ENCODE measurements at places on chromosomes 3 and 15.

DNA sequence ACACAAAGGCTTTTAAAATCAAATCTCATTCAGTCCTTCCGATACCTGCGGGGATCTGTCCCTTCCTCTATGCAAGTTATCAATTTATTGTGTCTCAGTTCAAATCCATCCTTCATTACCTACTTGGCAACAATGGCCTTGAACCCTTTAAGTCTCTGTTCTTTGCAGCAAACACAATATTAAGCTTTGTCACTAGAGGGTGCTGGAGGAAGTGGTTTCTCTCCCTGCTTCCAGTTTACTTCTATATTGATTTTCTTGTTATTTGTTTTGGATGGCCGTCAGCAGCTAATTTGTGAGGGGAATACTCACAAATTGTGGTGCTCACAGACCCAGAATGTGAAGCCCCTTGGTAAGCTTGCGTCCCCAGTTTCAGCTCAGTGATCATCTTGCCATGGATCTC, 278.3 kb downstream of the FGF12 start:
- DNase-seq = peak; percentile 5

DNA sequence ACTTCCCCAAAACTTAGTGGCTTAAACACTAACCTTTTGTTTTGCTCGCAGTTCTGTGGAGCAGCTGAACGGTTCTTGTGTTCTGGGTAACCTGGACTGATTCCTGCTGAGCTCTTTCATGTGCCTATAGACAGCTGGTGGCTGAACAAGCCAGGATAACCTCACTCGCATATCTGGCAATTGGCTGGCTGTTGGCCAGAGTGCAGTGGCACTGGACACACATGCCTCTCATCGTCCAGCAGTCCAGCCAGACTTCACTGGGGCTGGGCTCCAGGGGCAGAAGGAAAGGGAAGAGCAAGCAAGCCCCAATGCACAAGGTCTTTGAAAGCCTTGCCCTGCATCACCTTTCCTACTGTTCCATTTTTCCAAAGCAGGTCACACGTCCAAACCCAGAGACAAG, 53.6 kb upstream of the GATA2 start:
- DNase-seq = no peak

DNA sequence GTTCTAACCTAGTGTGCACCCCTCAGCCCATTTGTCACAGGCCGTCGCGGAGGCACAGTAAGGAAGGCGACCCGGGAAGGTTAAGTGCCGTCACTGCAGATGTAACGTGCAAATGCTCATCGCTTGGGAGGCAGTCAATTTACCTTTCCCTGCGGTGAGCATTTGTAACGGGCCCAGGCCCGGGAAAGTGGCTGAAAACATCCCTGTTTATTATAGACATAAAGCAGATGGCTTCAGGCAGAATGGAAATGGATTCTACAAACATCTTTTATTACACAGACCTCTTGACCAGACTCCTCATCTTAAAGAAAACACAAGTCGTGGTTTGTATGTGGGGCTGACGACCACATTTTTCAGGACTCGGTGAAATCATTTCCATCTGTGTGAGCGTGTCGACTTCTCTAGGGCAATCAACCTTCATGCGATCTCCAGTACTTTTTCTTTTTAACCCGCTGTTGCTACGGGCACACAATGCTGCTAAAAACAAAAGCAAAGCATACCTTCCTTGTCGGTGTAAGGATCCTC, 43.6 kb downstream of the NMNAT3 start:
- no peak for DNase-seq

GRCh38 chr3:172836390-172836997, 86.0 kb downstream of the ECT2 start:
- peak; percentile 38 for DNase-seq

GRCh38 chr15:98397419-98397818, 250.9 kb upstream of the IGF1R start:
- no peak for DNase-seq

- DNase-seq = peak; percentile 94
Measured at GRCh38 chr3:33277193-33277882, at the start of gene FBXL2. FBXL2 (plus strand) TSS chr3:33277442; CDS start chr3:33277513, 71 bp downstream.

GRCh38 chr15:82714016-82714415, 4.3 kb upstream of the AP3B2 start:
- DNase-seq = no peak

DNA sequence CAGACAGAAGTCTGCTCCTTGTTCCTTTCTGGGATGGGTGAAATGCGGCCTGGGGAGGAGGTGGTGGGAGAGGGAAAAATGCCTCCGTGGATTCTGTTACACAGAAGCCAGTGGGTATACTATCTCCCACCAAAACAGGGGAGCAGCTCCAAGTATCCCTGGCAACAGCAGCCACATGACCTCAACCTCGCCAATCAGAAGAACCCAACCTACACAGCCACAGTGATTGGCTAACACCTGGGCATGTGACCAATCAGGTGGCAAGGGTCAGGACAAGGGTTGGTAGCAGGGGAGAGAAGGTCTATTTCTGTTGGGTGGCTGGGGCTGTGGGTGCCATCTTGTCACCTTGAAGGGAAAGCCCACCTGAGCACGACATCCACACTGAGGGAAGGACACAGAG, 9.1 kb upstream of the ACAD9 start:
- DNase-seq = no peak

DNA sequence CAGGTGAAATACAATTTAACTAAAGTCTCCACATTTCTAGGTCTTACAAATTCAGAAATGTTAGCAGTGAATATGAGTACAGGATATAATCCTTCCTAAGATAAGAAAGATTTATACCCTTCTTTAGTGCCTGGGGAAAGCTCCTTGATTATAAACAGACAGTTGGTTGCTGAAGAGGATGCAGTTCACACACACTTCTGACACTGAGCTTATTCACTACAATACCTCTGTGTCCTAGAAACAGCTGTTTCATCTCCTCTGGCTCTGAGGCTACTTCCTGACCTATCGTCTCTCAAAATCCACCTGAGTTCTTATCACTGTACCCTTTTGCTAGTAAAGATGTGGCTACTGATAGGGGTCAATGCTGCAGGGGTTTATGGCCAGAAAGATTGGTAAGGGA, 57.1 kb downstream of the TP63 start:
- no peak for DNase-seq

- no peak for DNase-seq
Measured at GRCh38 chr3:149564079-149564478, 89.6 kb downstream of the TM4SF4 start.

- no peak for DNase-seq
Measured at GRCh38 chr3:32817558-32818228, at the start of gene TRIM71. TRIM71 (plus strand) TSS chr3:32817997; CDS start chr3:32818081, 84 bp downstream.

DNA sequence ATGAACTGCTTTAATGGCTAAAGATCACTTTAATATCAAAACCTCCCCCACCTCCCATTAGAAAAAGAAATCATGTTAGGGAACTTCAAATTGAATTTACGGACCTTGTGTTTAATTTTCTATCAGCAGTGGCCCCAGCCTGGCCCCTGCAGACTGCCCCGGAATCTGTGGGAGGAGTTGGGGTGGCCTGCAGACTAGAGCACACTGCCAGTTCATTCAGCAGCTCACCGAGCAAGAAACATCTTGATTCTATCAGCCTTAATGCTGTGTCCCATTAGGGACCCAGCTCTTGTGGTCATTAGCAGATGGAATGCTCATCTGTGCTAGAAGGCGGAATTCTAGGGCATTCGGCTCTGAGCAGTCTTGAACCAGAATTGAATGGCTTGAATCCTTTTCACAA, 54.2 kb downstream of the FLNB start:
- DNase-seq = no peak

- DNase-seq = no peak
Measured at GRCh38 chr3:51982352-51982837, 940 bp upstream of the ACY1 start.

DNA sequence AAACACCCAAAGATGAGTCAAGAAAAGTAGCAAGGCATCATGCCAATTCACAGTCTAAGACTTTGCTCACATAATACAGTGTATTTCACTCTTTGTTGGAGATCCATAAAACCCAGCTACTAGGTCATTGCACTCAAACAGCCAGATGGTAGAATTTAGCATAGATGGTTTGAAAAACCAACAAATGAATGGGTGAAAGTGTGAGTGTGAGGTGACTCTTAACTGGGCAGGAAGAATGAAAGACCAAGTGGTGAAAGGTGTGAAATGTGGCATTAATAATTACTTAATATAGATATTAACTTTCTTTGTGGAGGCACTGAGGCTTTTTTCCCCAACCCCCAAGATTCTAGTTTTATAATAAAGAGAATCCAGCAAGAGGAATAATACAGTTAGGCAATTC, 159.5 kb downstream of the SQOR start:
- DNase-seq = no peak

DNA sequence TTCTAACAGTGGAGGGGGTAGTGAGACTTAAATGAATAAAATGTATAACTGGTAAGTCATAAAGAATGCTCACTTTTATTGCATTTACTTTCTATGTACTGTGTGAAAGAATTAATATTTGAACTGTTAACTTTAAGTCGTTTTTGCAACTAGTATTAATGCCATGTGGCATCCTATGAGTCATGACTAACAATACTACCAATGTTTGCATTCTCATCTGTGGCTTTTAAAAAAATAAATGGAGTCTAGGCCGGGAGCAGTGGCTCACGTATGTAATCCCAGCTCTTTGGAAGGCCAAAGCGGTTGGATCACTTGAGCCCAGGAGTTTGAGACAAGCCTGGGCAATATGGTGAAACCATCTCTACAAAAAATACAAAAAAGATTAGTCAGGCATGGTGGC, 5.2 kb downstream of the C3orf49 start:
- no peak for DNase-seq

- no peak for DNase-seq
Measured at GRCh38 chr15:87648278-87648677, 608.3 kb downstream of the NTRK3 start.

DNA sequence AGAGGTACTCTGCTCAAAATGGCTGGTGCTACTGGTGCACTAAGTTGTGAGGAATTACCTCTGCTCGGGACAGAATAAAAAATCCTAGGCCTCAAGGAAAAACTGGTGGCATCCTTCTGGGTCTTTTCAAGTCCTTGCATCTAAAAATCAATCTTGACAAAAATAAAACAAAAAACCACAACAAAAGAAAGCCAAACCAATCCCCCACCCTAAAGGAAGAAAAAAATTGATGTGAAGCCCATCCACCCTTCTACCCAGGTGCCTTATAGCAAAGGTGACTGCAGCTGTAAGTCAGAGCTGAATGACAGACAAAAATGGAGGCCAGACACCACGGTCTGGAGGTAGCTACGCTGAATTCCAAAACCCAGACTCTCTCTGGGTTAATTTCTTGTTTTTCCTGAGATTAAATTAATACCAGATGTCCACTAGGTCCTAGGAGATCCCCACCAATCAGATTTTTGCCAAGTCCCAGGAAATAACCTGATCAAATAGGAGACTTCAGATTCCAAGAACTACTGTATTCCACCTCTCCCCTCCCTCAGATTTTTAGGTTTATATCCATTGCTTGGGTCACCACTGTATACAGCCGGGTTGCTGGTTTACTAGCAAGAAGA, 33.5 kb downstream of the ABCC5 start:
- DNase-seq = no peak

DNA sequence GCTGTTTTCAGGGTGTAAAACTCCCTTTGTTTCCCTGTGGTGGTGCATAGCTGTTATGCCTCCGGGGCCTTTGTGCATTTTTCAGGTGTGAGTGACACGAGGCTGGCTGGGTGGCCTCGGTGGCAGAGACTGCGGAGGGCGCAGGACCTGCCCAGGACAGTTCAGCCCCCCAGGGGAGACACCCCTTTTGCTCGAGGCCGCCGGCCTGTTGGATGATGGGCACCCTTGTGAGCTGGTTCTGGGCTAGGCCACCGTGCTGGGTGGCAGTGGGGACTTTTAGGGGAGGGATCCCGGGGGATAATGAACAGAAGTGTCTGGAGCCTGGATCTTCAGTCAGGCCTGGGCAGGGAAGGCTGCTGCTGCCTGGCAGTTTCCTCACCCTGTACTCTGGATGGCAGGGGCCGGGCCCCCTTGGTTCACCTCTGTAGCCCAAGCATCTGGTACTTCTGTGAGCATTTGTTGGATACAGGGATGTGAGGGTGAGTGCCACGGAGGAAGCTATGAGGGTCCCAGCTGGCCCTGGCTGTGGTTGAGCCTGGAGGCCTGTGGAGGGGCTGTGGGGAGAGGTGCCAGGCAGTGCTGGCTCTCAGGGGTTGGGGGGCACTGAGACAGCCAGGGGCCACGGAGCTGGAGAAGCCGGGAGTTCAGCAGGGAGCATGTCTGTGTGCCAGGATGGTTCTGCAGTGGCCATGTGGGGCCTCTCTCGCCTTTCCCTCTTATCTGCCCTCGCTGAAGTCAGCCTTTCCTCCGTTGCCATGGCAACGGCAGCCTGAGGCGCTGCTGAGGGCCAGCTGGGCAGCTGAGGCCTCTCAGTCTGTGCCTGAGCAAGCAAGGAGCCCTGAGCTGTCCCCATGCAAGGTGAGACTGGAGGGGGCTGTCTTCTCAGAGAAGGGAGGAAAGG, 49.0 kb downstream of the KY start:
- DNase-seq = no peak

GRCh38 chr15:101169495-101170071, 82.3 kb downstream of the CHSY1 start:
- DNase-seq = no peak

- DNase-seq = no peak
Measured at GRCh38 chr3:43895573-43895972, 204.8 kb downstream of the ABHD5 start.

- peak; percentile 80 for DNase-seq
Measured at GRCh38 chr3:108914774-108915641, 38.7 kb downstream of the GUCA1C start.

DNA sequence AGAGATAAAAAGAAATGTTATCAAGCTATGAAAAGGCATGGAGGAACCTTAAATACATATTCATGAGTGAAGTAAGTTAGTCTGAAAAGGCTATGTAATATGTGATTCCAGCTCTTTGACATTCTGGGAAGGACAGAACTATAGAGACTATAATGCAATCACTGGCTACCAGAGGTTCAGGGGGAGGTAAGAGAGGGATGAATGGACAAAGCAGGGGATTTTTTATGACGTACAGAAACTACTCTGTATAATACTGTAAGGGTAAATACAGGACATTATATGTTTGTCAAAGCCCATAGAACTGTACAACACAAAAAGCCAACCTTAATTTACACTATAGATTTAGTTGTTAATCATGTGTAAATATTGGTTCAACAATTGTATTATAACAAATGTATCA, 46.1 kb downstream of the MCTP2 start:
- no peak for DNase-seq

GRCh38 chr3:19946832-19947548, at the start of gene RAB5A:
RAB5A (plus strand) TSS chr3:19947097; CDS start chr3:19950899, 3,802 bp downstream.
- peak; percentile 99 for DNase-seq

DNA sequence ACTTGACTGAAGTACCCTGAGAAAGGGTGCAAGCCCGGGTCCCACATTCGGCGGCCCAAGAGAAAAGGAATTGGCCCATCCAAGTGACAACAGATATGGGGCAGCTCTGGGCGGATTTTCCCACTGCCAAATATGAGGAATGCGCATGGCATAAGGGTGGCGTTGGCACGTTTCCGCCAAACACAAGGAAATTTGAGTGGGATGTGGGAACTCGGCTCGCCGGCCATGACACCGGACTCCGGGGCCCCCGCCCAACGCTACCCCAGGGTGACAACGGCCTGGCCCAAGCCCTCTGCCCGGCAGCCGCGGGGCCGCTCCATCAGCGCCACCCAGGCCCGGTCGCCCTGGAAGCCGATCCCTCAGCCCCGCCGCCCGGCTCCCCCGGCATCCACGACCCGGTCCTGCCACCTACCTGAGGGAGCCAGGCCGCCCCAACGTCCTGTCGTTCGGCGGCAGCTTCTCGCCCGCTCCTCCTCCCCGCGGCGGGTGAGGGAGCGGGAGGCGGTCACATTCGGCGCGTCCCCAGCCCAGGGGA, 449 bp downstream of the RAF1 start:
- DNase-seq = no peak
